ENCODE measurements at places on chromosomes 13 and 19. TPM values are rescaled to one million over a fixed set of nuclear protein-coding genes. Genes with fewer than 3 reads are reported as not detected.

GRCh38 chr13:75512253-75512652 is 25.4 kb downstream of the COMMD6 start:
- DNase-seq: peak; percentile 40

DNA sequence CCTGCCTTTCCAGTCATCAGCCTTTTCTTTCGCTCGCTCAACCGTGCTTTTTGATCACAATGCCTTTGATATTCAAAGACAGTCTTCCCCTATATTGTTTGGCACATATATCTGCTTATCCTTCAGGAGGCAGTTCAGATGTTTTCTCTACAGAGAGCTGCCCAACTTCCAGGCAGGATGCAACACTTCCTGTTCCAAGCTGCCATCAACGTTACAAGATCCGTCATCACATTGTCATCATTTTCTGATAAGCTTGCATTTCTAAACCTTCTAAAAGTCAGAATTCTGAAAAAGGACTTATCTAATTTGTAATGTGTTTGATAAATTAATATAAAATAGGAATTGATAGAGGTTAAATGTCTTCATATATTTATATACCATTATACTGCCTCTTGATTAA is 574.2 kb downstream of the TBC1D4 start:
- DNase-seq: no peak

DNA sequence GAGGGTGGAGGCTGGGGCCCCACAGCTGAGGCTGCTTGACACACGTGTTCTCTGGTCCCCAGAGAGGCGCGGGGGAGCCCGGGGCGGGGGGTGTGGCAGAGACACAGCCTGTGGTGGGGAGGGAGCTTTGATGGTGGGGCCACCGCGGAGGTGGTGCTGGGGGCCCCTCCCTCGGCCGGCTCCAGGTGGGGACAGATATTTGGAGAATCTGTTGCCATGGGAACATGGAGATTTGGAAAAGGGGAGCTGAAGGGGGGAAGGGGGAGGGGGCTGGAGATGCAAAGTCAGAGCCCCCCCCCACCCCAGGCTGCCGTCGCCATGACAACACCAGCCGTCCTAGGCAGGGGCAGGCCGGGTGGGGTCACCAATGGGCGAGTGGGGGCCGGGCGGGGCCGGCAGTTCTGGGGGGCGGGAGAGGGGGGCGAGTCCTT is 1.2 kb downstream of the PRKCG start:
- no peak for DNase-seq

GRCh38 chr13:110354715-110355473 is 47.8 kb downstream of the COL4A2 start:
- no peak for DNase-seq

- DNase-seq: no peak
These were observed 61.8 kb downstream of the MYO9B start for GRCh38 chr19:17137417-17137816.

OVOL3 gene
- not detected for polyA plus RNA-seq

NCCRP1 gene
- 0.08 TPM for polyA plus RNA-seq

PSG6 gene
- 0.42 TPM for polyA plus RNA-seq

Data from muscle of back (tissue), 13 donors.